ENCODE measurements at places on chromosomes 11 and 22. TPM values are rescaled to one million over a fixed set of nuclear protein-coding genes. Genes with fewer than 3 reads are reported as not detected.
A peak's percentile ranks its signal among the peaks of the same experiment; 100 is the strongest.

DNA sequence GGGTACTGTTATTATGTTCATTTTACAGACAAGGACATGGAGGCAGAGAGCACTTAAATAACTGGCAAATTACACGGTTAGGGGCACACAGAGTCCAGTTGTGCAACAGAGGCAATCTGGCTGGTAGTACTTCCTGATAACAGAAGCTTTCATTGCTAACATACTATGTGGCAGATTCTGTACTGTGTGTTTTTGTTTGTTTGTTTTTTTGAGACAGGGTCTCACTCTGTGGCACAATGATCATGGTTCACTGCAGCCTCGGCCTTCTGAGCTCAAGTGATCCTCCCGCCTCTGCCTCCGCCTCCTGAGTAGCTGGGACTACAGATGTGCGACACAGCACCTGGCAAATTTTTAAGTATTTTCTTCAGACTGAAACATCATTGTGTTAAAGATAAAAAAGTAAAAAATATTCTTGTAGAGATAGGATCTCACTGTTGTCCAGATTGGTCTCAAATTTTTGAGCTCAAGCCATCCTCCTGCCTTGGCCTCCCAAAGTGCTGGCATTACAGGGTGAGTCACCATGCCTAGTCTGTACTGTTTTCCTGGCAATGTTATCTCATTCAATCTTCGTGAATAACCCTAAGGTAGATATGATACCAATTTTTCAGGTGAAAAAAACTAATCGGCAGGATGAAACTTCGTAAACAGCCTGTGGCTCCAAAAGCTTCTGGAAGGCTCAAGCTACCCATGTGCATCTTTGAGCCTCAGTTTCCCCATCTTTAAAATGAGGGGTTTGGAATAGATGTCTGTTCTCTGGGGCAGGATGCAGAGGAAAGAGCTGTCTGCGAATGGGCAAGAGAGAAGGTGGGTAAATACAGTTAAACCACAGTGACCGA is 921 bp upstream of the NUCB2 start:
- no peak for DNase-seq

- DNase-seq: no peak
Measured at GRCh38 chr11:79046366-79046765, 394.5 kb downstream of the TENM4 start.

- DNase-seq: no peak
Measured at GRCh38 chr11:95483339-95483738, 252.3 kb upstream of the SESN3 start.

GRCh38 chr22:43825651-43826050 is 13.5 kb upstream of the EFCAB6 start:
- no peak for DNase-seq

DNA sequence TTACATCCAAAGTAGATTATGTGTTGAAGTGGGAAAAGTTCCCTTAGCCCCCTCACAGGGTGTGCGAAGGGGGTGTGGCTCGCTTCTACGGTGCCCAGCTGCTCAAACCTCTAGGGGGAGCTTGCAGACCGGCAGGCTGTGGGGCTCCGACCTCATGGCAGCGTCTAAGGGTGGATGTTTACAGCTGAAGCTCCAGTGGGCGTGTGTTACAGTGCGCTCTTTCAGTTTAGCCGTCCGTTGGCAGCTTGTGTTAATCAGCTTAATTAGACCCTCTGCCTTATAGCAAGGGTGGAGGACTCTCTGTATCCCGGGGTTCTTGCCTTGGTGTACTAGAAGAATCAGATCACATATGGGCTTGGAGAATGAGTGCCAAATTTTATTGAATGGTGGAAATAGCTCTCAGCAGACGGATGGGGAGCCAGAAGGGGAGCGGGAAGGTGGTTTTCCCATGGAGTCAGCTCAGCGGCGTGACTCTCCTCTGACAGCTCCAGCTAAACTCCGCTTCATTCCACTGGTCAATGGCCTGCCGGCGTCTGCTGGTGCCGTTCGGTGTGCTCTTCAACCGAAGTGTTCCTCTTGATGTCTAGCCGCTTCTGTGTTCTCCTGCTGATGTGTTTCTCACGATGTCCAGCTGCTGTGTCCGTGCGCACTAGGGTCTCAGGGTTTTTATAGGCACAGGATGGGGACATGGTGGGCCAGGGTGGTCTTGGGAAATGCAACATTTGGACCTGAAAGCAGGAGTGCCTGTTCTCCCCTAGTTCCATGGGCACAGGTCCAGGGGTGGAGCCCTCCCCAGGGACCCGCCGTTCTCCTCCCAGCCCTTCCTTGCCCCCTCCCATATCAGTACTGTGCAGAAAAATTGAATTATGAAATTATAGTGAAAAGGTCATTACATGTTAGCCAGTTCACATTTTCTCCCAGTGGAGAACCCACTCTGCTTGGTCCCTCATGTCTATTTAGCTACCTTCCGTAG is 28.6 kb upstream of the OR10G7 start:
- peak; percentile 11 for DNase-seq

GRCh38 chr11:12857572-12857971 is 151.5 kb upstream of the RASSF10 start:
- DNase-seq: no peak

- DNase-seq: no peak
Measured at GRCh38 chr11:116459185-116460045, 313.4 kb downstream of the BUD13 start.

DNA sequence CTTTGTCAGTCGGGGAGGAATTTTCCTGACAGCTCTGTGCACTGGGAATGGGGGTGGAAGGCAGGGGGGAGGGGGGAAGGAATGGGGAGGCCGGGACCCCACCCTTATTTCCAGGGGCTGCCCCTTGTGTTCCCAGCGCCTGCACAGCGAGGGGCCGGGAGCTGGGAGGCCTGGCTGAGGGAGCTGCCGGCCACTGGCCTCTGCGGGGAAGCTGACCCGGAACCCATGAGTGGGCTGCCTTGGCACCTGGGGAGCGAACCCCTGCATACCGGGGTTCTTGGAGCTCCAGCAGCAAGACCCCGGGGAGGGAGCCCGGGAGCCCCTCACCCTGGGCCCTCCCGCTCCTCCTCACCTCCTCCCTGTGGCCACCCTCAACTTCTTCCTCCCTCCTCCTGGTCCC is 3.5 kb downstream of the H19 start:
- DNase-seq: no peak

DNA sequence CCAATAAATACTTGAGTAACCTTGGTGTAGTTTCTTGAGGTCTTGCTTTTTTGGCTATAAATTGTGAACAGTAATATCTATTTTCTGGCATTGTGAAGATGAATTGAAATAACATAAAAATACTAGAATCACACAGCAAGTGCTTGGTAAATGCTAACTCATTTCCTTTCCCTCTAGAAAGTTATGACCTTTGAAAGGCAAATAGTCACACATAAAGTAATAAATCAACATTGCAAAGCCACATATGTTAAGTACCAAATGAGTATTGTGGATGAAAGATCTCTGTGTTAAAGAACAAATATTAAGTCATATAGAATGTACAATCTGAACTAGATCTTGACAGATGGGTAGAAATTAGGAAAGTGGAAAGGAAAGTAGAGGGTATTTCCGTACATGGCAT is 559.6 kb upstream of the CCDC90B start:
- no peak for DNase-seq

- no peak for DNase-seq
Measured at GRCh38 chr11:86335131-86335767, 33.2 kb downstream of the HIKESHI start.

GRCh38 chr22:38694049-38694448 is 6.7 kb downstream of the JOSD1 start:
- no peak for DNase-seq

GRCh38 chr11:118056806-118057205 is 20.1 kb upstream of the TMPRSS4 start:
- DNase-seq: no peak

GRCh38 chr22:26702906-26703830 is 45.8 kb downstream of the MIAT start:
- DNase-seq: no peak

DNA sequence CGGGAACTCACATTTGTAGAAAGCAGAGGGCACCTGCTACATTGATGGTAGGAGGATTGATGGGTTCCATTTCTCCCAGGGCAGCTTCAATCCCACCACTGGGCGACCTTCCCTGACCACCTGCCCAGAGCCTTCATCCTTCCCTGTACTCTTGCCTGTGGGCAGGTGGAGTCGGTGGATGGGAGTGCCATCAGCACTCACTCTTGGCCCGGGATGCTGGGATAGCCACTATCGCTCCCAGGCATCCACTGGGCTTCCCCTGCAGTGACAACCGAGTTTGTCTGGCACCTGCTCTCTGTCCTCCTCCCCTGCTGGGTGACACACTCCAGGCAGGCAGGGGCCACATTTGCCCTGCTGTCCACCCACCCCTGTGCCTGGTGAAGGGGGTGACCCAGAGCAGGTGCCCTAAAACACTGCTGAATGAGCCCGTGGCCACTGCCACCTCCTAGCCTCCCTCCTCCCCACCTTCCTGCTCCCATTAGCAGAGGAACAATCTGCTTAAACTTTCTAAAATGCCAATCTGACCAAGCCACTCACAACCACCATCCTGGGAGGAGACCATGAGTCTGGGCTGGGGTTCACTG is 604.7 kb downstream of the TBC1D22A start:
- DNase-seq: no peak

DNA sequence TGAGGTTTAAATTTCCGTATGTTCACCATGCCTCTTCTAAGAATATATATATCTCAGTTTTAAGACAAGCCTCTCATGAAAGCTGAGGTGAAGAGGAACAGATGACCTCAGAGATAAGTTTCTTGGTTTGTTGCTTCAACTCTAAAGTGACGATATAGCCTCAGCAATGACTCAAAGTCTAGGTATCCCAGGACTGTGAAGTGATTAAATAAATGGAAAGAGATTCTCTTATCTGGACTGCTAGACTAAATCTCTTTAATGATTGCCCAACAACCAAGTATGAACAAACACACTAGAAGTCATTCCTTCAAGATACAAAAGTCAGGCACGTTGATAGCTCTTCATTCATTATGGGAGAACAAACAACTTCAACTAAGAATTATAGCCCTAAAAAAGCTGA is 15.3 kb downstream of the CADM1 start:
- DNase-seq: no peak

DNA sequence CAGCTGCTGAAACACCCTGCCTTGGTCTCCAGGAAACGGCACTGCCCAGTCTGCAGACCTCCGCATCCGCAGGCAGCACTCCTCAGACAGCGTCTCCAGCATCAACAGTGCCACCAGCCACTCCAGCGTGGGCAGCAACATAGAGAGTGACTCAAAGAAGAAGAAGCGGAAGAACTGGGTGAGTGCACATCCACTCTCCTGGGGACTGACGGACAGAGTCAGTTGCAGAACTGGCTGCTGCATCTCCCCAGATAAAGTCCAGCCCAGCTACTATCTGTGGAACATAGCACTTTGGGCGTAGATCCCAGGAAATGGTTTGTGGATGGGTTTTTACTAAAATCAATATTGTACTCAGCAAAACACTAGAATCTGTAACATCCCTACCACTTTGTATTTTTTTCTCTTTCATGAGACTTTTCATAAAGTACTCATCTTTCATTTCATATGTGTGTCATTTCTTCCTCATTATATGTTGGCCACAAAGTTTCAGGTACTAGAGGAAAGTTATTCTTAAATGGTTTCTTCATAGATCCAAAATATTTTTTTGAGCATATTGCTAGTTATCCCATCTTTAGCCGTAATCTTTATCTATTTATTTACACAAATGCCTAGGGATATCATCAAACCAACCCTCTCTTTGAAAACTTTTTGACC is 80.1 kb downstream of the DBX1 start:
- no peak for DNase-seq

The APOL1 gene
- total RNA-seq: 10.4 TPM

The TSSK2 gene
- total RNA-seq: not detected

The MFNG gene
- total RNA-seq: 7.6 TPM

The IL10RA gene
- 6.3 TPM for total RNA-seq

The CST6 gene
- total RNA-seq: 0.87 TPM

The CSKMT gene
- 4.4 TPM for total RNA-seq

The MMP13 gene
- total RNA-seq: not detected

The KCNQ1OT1 gene
- 0.91 TPM for total RNA-seq
